ENCODE measurements at places on chromosomes 4 and X.
A peak's percentile ranks its signal among the peaks of the same experiment; 100 is the strongest.

DNA sequence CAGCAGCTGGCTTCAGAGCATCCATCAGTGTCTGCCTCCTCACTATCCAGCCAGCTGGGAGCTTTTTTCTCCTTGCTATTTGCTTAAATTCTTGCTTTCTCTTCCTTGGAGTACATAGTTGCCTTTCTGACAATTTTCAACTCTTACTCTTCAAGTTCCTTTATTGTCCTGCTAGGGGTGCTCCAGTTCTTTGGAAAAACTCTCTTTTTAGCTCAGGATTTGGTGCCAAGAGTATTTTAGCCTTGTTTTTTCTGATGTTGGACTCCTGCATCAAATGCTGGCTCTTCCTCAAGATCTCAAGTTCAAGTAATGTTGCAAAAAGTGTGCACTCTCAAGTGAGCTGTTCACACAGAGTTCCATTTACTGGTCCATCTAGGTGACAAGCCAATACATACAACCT is 126.4 kb downstream of the KDR start:
- DNase-seq, result no peak

- no peak for DNase-seq
These were observed 130.7 kb upstream of the CTSO start for GRCh38 chr4:156084373-156084772.

DNA sequence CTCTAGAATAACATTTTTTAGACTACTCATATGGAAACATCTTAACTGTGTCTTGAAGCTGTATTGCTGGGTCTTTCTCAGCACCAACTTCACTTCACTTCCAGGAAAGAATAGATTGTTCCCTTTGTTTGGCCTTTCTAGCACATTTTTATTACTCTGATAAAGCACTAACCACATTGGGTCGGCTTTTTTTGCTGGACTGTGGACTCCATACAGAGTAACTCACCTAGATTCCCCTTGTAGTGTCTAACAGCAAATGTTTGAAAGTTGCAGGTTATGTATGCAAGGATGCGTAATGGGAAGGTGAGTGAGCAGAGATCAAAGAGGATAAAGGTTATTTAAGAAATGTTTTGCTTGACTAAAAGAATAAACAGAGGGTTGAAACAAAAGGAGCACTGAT is 101.2 kb downstream of the MMRN1 start:
- no peak for DNase-seq

DNA sequence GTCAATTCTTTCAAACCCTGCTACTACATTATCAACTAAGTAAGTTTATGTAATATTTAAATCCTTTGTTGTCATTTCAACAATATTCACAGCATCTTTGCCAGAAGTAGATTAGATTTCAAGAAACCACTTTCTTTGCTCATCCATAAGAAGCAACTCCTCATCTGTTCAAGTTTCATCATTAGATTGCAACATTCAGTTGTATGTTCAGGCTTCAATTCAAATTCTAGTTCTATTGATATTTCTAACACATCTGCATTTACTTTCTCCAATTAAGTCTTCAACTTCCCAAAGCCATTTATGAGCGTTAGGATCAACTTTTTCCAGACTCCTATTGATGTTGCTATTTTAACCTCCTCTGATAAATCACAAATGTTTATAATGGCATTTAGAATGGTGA is 66.1 kb downstream of the BMP3 start:
- no peak for DNase-seq

DNA sequence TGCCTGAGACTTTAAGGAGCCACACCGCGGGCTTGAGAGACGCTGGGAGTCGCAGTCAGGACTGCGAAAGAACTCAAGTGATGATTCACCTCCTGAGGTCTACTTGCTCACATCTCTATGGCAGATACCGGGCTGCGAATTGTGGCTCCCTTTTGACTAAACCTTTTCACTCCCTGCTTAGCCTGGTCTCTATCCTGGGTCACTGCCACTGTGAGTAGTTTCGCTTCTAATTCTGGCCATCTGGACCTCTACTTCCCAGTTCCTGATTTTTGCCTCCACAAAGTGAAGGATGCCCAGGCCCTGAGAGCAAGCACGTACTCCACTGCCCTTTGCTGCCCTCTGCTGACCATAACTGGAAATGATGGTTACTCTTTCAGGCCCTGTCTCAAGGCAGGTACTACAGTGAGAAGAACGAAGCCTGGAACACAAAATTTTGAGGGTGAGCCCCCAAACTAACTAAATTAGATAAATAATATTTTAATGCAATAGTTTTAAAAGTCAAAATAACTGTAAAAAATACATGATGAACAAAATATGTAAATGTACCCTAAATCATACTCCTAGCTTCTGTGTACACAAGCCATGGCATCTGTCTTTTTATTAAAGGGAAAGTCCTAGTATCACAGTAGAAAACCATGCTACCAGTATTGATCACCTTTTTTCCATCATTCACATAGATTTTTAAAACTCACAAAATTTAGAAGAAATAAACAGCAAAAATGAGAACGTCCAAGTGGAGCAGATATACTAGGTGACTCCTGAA is 16.7 kb downstream of the MAD2L1 start:
- peak; percentile 81 for DNase-seq

- no peak for DNase-seq
These were observed 581 bp downstream of the DNAJB14 start for GRCh38 chr4:99945718-99946355.

GRCh38 chr4:80613470-80613869 is 277.9 kb downstream of the CFAP299 start:
- DNase-seq, result no peak

DNA sequence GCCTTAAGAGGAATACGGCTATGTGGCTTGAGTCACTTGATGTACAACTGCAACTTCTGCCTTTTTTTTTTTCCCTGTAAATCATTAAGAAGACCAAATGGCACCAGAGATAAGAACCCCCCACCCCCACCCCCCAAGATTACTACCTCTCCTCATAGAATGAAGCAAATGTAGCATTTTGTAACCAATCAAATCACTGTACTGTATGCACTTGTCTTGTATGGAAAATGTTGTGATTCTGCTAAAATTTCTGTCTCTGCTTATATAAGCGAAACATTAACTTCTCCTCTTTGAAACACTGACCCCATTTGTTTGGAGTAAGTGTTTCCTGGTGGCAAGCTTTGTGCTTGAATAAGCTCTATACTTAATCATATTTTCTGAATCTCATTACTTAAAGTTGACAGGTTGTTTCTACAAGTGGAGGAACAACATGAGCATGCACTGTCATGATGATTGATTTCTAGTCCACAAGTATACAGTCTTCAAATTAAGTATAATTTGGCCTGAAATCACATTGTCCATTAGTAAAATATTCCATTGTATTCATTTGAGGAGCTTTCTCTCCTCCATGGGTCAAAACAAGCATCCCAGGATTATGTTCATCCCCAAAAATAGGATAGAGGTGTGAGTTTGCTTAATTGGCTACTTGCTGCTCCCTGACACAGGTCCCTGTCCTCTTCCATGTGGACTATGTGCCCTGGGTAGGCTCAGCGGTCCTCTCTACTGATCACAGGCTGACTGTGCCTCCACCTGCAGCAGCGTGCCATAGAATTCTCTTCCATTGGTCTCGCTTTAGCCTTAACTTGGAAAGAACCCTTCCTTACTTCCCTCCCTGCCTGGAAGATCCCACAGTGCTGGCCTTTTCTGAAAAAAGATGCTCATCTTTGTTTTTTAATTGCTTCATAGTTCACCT is 104.0 kb upstream of the BMP2K start:
- no peak for DNase-seq

GRCh38 chrX:71953946-71954345 is 43.3 kb downstream of the NHSL2 start:
- no peak for DNase-seq

GRCh38 chr4:145935253-145936141 is 3.1 kb downstream of the ZNF827 start:
- DNase-seq, result no peak

- no peak for DNase-seq
These were observed 186.7 kb upstream of the WDFY3 start for GRCh38 chr4:85153221-85153620.

- DNase-seq, result no peak
These were observed 434.2 kb upstream of the AMOT start for GRCh38 chrX:113274791-113275190.

- no peak for DNase-seq
These were observed 420.4 kb upstream of the CTSO start for GRCh38 chr4:156374069-156374468.

DNA sequence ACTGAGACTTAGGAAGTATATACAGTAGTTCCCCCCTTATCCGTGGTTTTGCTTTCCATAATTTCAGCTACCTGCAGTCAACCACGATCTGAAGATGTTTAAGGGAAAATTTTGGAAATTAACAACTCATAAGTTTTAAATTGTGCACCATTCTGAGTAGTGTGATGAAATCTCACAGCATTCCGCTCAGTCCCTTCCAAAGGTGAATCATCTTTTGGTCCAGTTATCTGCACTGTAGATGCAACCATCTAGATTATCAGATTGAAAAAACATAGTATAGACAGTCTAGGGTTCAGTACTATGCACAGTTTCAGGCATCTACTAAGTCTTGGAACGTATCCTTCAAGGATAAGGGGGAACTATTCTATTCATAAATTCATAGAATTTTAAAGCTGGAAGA is 109.0 kb downstream of the ANXA3 start:
- DNase-seq, result no peak

GRCh38 chr4:16687845-16688244 is 210.6 kb downstream of the LDB2 start:
- no peak for DNase-seq

- no peak for DNase-seq
These were observed 40.0 kb downstream of the UGT2B10 start for GRCh38 chr4:68855771-68856170.

DNA sequence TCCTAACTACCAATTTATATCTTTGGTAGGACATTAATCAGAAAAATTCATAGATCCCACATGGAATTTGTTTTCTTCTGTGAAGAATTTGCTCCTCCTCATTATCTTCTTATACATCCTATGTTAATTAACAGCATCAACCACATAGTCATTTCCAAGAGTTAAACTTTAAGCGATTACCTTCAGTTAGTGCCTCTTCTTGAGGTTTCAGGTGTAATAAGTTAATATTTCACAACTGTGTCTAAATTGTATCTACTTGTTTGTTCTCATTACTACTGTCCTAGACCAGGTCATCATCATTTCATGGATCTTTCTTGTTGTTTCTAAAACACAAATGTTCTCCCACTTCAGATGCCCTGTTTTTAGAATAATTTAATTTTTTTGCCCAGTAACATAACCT is 457.9 kb downstream of the FAT4 start:
- DNase-seq, result no peak

DNA sequence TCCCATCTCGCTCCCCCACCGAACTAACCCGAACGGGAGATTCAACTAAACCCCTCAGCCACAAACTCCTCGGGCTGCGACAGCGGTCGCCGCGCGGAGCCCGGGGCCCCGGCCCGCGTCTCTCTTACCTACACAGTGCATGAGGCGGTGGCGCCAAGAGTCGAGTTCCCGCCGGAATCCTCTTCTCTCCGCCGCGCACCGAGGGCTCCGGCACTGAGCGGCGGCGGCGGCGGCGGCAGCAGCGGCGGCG is 160 bp downstream of the LCORL start:
- DNase-seq, result no peak

GRCh38 chr4:181753207-181753606 is 490.0 kb upstream of the TENM3 start:
- DNase-seq, result no peak

GRCh38 chrX:150542846-150543229 is 25.6 kb upstream of the MTM1 start:
- DNase-seq, result no peak

DNA sequence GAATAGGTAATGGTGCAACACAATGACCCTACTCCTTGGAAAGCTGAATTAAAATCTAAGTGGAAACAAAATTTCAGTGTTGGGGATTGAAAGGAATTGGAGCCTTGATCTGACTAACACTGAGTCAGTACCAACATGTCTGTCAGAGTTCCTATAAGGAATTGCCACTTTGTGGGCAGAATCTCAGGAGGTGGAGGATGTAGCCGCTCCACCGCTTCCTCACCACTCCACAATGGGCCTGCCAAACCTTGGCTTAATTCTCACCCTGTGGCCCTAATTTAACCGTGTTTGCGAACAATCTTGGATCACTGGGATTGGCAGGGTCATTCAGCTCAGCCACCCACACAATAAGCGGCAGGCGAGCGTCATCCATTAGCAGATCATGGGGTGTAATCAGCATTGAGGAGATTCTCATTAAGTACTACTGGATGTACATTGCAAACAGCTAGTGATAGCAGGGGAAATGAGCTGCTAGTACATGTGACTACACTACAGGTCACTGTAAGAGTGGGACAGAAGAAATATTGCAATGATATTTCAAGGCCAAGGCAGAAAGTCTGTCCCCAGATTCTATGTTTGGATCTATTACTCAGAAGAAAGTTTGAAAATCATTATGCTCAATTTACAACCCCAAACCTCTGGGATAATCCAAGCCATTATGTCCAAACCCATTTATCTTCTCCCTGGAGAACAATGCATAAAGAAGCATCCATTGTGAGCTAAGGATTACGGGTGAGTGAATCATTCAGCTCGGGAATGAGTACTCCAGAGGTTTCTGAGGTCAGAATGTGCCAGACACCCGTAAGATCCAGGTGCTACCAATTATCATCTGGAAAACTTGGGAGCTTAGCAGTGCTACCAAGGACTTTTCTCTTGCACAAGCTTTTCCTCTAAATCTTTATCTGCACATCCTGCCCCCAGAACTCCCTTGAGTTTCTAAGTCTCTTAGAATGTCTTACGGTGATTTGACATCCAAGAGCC is 5.8 kb downstream of the SRPX start:
- DNase-seq, result no peak

GRCh38 chr4:8192748-8193738 is 6.0 kb upstream of the SH3TC1 start:
- no peak for DNase-seq

- no peak for DNase-seq
These were observed 30.1 kb upstream of the NUP54 start for GRCh38 chr4:76178296-76178695.

GRCh38 chr4:122914938-122915337 is 7.5 kb downstream of the NUDT6 start:
- no peak for DNase-seq

DNA sequence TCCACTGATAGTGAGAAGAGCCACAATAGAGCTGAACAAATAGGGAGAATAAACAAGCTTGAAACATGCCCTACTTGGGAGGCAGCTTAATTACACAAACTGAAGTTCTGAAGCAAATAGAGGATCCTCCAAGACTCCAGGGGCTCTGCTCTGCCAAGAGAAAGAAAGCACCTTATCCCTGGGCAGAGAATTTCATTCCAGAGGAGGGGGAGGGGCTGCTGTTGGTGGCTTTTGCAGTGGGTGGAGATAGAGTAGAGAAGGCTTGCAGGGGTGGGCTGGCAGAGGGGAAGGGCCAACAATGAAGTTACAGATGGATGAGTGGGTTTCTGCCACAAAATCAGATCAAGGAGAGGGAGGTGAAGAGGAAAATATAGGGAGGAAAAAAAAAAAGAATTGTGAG is 1.0 kb upstream of the LPAR4 start:
- no peak for DNase-seq

Data from cardiac septum (tissue), 1 donor.